Lung microvascular endothelial cell (primary cell): ENCODE measurements at places on chromosomes 1 and 21. TPM values are rescaled to one million over a fixed set of nuclear protein-coding genes. Genes with fewer than 3 reads are reported as not detected.

The STUM gene
- total RNA-seq: under 0.01 and 0.20 TPM in 2 replicates

The PLPP3 gene
- total RNA-seq: 21.1 and 58.1 TPM in 2 replicates

The LINGO4 gene
- not detected in 2 replicates for total RNA-seq

DNA sequence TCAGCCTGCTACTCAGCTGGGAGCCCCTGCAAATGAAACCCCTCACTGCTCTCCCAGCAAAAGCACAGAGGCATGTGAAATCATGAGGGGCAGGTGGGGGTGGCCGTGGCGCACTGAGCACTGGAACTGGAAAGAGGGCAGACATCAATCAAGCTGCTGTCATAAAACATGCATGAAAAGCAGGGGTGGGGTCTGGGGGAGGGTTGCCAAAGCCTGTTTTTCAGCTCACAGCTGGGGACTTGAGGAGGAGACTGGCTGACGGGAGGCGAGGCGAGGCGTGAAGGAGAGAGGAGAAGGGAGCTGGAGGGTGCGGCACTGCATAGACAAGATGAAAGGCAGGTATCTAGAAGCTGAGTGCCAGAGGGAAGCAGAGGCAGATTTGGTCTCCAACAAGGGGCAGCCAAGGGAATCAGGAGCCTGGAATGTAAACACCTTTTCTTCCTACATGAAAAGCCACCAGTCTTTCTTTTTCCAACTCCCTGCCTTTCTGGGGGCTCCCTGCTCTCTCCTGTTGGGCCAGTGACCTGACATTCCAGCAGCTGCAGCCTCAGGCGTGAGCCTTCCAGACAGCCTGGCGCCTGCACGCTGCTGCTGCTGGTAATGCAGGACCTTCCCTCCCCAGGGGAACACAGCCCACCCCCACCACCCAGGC lies 87.0 kb downstream of the NMNAT2 start:
- DNase-seq: no peak

DNA sequence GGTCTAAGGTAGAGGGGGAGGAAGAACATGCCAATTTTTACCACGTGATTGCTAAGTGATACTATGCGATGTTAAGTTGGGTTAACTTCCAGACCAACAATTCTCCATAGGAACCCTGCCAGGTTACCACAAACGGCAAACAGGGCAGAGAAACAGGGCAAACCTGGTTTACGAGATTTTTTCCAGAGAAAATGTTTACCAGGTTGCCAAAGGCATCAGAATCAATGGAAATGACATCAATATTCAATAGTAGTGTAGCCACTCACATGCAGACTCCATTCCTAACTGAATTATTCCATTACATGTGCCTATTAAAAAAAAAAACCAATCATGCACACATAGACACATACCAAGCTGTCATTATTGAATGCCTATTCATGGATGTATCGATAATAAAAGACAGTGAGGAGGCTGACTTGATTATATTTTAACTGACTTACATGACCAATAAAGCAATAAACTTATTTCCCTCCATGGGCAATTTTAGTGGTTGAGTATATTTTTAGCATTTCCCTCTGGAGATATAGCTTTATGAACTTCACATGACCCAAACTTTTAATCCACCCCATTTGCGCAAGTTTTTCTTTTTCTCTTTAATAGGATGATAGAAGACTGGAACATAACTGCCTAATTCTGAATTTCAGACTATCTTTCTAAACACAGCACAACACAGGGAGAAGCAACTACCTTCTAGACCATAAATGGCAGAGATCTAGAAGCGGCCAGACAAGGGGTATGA lies 40.5 kb upstream of the KCNE1 start:
- DNase-seq: peak; percentile 58

DNA sequence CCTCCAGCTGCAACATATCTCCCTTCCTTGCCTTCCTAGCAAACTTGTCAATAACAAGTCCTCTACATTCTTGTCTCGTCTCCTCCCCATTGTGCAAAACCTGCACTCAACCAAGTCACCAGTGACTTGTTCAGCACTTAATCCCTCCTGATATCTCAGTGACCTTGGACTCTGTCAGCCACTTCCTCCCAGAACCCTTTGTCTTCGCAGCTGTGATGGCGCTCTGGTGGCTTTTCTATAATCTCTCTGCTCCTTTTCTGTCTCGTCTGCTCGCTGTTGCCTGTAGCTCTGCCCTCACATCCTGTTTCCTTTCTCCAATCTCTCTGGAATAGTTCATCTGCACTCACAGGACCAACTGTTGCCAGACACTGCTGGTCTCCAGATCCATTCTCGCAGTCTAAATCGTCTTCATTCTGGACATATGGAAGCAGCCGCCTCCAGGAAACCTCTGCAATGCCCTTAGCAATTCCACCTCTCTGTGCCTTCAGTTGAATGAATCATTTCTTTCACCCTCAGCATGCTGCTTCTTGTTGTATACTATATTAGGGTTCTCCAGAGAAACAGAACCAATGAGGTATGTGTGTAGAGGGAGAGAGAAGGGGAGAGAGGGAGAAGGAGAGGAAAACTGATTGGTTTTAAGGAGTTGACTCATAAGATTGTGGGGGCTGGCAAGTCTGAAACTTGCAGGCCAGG lies 17.4 kb upstream of the IFNAR2 start:
- no peak for DNase-seq
